Stimulated activated naive CD8-positive, alpha-beta T cell treated with anti-CD3 and anti-CD28 coated beads, Interleukin-15, Interleukin-2, amounts not matched to agents 100 U/mL and 50 U/mL, for 24 hours (primary cell): ENCODE measurements at places on chromosomes 13 and 19.

- DNase-seq = no peak
These were observed 17.1 kb downstream of the ZNF823 start for GRCh38 chr19:11721681-11722080.

GRCh38 chr19:7909471-7910067 is 5.1 kb upstream of the TGFBR3L start:
- DNase-seq = no peak

DNA sequence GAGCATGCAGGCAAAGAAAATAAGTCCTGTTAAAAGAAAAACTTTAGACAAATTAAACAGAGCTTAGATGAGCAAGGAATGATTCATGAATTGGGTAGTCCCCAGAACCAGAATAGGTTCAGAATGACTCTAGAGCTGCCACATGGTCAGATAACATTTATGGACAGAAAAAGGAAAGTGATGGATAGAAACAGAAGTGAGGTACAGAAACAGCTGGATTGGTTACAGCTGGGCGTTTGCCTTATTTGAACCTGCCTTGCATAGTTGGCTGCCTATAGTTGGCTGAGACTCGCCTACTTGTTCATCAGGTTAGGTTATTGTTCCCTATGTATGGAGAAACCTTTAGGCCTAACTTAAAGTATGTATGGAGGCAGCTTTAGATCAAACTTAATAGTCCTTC is 35.4 kb downstream of the WDFY2 start:
- peak; percentile 15 for DNase-seq

DNA sequence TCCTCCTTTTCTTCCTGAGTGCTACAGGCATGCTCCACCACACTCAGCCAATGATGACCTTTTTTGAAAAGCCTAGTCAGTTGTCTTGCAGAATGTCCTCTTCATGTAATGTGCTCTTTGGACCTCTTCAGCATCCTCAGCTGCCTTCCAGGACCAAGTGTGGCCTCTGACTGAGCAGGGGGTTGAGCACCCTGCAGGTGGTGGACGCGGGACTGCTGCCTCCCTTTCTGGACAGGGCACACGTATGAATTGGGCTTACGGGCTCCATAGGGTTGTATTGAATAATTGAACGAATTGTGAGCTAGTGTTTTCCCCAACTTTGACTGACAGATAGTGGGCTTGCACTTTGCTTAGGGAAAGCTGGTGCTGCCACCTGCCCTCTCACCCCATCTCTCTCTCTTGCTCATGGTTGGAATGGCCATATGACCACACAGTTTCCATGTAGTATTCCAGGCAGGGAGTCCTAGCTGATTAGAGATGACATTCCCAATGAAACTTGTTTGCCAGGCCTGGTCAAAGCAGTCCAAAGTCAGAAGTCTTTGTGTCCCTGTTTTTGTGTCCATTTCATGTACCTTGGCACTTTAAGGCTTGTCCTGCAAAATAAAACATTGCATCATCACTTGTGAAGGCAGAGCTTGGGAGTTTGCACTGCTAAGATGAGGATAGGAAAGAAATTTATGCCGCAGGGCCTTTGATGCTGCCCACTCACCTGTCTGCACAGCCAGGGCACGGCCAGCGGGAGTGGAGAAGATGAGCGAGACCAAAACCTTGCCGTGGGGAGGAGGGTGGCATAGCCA is 76.3 kb upstream of the NPAS1 start:
- no peak for DNase-seq

DNA sequence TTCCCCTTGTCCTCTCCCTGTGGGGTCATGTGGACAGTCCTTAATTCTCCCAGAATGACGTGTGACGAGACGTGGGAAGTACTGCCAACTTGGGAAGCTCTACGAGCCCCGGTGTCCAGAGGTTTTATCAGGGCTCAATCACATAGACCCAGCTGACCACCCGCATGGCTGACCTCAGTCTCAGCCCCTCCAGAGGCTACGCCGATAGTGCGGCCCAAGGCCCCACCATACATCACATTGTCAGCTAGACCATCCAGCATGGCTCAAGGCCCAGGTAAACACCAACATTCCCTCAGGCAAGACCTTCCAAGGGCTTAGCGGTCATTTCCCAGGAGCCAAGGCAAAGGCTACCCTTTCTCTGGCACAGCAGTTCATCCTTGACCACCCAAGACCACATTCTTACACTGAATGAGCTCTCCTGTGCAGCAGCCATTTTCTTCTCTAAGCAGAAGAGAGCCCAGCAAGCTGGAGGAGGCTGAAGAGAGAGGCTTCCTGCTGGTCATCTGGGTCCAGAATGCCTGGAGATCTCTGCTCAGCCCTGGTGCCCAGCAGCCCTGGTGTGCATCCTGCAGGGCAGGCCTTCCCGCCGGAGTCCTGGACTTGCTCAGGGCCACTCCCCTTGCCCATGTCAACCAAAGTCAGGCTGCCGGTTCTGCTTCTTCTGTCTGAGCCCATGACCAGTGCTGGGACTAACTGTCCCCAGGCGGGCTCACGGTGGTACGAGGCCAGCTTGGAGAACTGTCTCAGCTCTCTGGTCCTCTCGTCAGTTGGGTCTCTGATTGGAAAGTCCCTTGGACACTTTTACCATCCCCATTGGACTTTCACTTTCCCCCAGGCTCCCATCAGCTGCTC is 7.9 kb upstream of the F10 start:
- DNase-seq = no peak

DNA sequence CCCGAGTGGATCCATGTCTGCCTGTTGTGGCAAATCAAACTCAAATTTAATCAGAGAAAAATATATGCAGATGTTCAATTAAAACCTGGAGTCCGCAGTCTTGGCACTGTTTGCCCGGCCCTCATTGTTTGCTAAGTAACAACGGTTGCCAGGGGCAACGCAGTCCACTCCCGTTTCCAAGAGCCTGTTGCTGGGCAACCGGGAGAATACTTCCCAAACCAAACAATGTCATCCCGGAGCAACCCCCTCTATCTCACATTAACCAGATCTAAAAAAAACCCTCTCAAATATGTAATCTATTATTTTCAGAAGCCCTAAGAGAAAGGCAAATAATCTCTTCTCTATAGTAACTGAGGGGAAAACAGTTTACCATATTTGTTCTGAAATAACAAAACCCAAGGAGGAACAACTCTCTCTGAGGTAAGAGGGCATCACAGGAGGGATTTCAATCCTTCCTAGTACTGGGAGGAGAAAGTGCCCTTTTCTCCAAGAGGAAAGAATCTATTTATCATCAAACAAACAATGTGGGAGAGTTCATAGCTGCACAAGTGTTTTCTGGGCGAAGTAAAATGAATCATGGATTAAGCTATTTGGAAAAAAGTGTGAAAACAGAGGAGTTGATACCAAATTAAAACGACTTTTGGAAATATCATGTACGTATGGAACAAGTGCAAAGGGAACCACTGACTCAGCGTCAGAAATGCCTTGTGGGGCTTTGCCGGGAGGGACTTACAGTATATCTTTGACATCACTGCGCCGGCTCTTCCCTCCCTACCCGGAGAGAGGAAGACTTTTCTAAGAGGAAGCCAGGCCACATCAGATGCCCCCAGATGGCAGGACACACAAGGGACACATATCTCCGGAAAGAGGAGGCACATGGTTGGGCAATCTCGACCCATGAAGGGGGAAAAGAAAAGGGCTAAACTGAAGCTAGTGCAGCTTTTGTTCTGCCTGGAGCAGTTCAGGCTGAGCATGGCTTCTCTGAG is 43.3 kb downstream of the RFX2 start:
- no peak for DNase-seq

DNA sequence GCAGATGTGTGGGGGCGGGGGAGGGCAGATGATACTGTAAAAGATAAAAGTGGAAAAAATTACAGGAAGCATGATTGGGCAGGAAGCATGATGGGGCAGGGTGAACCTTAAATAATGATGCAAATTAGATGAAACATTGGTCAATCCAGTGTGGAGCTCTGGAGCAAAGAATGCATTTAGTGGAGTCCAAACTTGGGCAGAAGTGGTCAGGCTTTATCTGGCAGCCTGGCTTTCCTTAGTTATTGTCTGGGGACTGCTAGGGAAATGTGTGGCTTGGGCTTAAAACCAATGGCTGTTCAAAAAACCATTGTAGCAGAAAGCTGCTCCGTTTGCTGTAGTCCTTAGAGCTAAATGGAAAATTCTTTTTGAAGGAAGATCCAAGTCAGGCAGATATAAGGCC is 1077.3 kb upstream of the MIR17HG start:
- DNase-seq = no peak

DNA sequence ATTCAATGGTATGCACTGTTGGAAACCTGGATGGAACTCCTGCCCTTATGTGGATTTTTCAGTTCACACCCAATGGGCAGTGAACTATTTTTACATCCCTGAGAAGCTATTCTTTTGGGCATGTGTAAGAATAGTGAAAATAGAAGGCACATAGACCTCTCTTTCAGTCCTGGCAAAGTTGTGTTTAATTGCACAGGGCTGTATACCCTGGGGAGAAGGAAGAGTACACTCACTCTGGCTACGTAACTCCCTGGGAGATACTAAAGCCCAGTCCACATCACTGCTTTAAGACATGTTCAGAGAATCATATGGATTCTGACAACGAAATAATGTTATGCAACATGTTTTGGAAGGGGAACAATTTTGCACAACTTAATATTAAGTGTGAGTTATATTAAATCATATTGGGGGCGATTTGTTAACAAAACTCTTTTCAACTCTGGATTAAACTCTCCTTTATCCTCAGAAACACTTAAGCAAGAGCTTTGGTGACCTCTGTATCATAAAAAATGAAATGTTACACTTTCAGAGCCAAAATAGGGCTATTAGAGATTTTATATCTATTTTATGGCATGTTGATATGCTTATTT is 166.1 kb downstream of the DCT start:
- DNase-seq = no peak

- no peak for DNase-seq
These were observed at the start of gene B3GNT3 for GRCh38 chr19:17794731-17795494. B3GNT3 (plus strand) TSS chr19:17795138; CDS start chr19:17807808, 12,670 bp downstream.

- DNase-seq = no peak
These were observed 435.3 kb upstream of the NBEA start for GRCh38 chr13:34506796-34507195.

GRCh38 chr13:112105892-112106291 is 38.9 kb downstream of the SOX1 start:
- no peak for DNase-seq

DNA sequence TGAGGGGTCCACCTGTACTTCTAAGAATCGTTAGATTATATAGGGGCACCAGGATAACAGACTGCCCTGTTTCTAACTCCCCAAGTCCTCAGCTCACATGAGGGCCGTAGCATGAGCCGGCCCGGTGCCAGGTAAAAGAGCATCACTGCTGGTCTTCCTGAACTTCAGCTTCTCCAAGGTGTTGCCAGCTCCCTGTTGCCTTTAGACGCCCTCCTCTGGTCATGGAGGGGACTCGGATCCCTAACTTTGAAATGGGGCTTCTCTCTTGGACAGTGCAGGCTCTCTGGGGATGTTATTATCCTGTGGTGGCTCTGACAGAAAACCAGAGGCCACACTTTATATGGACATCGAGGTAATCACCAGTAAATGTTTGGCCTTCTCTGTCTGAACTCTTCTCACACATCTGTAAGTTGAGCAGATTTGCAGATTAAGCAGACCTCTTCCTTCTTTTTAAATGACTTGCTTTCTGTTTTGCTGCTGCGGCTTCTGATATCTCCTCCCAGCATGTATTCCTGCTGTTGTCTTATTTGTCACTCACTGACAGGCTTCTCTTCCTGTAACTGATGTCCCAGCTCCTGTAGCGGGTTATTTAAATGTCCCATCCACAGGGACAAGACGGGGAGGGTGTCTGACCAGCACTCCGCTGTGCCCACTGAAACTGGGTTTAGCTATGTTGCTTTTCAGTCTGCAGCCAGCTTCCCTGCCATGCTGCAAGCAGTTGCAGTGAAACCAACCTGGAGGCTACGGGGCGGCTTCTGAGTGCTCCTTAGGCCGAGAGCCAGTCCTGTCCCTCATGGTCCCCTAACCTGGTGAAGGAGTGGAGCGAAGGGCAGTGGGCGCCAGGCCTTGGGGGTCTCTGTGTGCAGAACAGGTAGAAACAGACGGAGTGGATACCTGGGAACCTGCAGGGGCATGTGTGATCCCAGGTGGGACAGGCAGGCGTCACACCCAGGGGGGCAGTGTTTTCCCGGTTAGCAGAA is 39.2 kb downstream of the TSSK6 start:
- no peak for DNase-seq

GRCh38 chr13:112056284-112056727 is 10.6 kb upstream of the SOX1 start:
- DNase-seq = no peak

- no peak for DNase-seq
These were observed 963.3 kb upstream of the SPRY2 start for GRCh38 chr13:81304121-81304659.

- DNase-seq = no peak
These were observed 1289.1 kb downstream of the OLFM4 start for GRCh38 chr13:54317722-54318121.

- no peak for DNase-seq
These were observed 53.2 kb downstream of the COMP start for GRCh38 chr19:18737954-18738351.

DNA sequence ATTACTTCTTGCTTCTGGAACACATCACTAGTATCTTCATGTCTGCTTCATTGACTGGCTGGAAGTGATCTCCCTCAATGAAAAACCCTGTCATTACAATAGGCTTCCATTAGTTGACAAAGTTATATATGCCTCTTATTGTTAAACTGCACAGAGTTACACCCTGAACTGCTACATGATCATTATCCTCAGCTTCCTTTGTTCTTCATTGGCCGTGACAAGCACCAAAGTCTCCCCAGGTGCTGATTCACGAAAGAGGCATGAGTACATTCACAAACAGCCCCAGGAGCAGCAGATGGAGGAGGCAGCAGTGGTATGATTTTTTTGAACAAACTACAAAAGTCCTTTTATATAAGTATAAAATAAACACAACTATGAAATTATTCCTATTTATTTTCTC is 51.4 kb downstream of the VWA8 start:
- DNase-seq = no peak

DNA sequence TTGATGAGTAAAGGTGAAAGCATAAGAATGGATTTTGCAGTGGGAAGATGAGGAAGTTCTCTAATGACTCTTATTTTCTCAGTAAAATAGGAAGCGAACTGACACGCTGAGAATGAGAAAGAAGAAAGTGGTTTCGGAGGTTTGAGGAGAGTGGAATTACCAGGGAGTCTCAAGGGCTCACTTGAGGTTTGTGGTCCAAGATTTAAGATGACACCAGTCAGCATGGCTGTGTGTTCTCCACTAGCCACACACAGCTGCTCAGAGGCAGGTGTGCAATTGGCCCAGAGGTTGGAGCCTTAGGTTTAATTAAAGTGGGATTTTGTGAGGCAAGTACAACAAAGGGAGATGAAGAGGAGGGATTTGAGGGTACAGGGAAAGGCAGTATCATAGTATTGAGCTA is 99.6 kb upstream of the NBEA start:
- DNase-seq = no peak

- no peak for DNase-seq
These were observed 459 bp downstream of the PRAM1 start for GRCh38 chr19:8501981-8502380.

DNA sequence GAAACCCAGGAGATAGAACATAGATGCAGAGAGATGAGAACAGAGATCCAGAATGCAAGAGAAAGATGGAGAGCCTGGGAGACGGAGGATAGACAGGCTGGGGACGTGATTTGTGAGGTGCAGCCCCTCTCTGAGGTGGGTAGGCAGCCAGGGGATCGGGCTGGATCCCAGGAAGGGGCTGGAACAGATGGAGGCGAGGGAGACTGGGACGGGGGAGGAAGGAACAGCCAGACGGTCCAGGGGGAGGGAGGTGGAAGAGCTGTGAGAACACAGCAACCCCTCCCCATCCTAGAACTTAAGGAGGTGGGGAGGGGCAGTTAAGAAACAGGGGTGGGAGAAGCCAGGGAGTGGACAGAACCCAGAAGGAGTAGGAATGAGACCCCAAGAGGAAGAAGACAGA is 3.1 kb downstream of the SLC17A7 start:
- no peak for DNase-seq
